Stimulated activated CD4-positive, alpha-beta T cell treated with anti-CD3 and anti-CD28 coated beads, Interleukin-12 subunit alpha, Interleukin-12 subunit beta, amount 100 ng/mL, for 4 hours (primary cell): ENCODE measurements at places on chromosomes 6 and 20.

DNA sequence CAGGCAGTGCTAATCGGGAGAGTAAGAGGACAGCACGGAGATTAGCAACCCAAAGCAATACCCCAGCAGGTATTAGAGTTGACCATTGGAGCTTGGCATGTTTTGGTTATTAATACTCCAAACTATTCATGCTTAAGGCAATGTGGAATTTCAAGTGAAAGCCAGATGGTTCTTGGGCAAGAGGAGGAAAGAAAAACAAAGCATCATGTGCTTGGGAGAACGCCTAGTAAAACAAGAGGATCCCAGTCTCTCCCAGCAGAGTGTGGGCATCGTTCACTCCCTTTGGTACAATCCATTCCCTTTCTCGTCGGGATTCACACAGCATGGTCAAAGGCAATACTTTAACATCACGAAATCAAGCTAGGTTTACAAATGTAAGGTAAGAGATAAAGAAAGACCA is 349.8 kb downstream of the PRKN start:
- DNase-seq = no peak

DNA sequence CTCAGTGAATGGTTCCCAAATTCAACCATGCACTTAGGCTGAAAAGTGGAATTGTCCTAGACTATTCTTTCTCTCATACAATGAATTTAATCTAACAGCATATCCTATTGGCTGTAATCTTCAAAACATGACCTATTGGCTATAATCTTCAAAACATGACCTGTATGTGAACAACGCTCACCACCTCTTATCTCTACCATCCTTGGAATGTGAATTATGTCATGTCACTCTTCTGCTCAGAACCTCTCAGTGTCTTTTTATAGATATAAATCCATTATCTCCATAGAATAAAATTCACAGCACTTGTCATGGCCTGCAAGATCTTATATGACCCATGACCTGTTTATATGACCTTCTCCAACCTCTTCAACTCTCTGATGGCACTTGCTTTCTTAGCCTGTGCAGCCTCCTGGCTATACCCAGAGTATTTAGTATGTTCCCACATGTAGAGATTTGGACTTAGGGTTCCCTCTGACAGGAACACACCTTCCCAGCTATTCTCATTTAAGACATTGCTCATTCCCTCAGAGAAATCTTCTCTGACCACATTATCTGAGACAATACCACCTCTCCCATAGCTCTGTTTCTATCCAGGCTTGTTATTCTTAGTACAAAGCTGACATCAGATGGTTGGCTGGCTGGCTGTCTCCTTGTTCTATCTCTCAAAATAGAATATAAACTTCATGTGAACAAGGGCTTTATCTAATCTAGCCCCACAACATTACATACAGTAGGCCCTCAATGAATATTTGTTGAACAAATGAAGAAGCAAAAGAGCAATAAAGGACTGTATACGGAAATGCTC is 275.0 kb upstream of the PREP start:
- no peak for DNase-seq

DNA sequence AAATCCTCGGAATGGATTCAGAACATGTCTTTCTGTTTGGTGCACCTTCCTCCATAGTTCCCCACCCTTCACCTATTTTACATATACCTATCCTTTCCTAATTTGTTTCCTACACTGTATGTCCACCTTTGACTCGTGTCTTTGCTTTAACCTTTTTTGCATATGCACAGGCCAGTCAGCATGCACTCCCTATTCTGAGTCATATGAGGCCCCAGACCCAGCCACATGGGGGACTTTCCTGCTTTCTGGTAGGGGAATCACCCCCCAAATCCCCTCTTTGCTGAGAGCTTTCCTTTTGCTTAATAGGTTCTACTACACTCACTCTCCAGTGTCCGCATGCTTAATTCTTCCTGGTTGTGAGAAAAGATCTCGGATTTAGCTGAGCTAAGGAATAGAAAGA is 393.8 kb upstream of the IMPG1 start:
- DNase-seq = no peak

- DNase-seq = no peak
Observed at GRCh38 chr6:9360881-9361280, 925.5 kb upstream of the SLC35B3 start.

- DNase-seq = no peak
Observed at GRCh38 chr6:3337521-3338350, 79.0 kb downstream of the PSMG4 start.

DNA sequence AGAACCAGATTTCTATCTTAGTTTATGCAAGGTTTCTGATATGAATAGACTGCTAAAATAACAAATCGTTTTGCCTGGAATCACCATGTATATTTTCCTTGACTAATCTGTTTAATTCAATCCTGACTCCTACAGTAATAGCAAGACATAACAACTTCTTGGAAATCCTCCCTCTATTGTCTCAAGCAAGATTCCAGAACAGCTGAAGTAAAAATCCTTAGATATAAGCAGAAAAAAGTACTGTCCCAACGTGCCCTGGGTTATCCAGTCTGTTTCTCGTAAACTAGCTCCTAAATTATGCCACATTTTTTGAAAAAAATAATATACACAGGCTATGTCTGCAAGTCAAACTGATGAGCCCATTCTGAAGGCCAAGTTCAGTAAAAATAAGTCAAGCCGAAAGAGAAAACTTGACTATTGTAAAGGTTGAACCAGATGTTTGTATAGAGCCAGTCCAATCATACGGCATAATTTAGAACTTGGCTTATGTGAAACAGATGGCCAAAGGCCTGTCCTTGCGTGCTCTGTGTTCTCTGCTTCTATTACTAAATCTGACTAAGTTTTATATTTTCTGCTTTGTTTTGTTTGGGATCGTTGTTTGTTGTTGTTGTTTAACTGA is 341.6 kb upstream of the NRSN1 start:
- DNase-seq = no peak

DNA sequence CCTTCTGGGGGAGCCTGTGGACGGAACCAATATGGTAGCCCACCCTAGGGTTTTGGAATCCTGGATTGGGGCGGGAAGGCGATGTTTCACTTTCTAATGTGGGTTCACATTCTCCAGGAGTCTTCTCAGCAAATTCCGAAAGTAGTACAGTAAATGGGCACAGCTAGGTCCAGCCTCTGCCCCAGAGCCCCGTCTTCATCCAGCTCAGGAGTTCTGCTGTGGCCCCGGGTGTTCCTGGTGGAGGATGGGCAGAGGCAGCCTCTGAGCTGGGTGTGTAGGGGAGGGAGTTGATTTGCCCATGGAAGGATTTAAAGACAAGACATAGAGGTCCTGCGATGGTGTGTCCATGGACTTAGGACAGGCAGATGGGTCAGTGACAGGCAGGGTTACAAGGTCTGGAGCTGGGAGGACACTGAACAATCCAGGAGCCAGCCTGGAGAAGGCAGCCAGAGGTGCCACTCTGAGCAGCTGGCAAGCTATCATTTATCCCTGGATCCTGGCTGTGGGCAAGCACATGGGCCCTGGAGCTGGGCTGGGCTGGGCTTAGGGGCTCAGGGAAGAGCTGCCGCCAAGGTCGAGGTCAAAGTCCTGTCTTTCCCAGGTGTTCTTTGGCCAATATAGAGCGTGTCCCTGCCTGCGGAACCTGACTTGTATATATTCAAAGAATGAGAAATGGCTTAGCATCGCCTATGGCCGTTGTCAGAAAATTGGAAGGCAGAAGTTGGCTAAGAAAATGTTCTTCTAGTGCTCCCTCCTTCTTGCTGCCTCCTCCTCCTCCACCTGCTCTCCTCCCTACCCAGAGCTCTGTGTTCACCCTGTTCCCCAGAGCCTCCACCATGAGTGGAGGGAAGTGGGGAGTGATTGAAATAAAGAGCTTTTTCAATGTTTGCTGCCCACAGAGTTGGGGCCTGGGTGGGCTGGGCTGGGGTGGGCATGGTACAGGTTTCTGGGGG is 6.7 kb downstream of the CLPSL1 start:
- DNase-seq = no peak

GRCh38 chr20:47438464-47439381 is 63.0 kb upstream of the NCOA3 start:
- no peak for DNase-seq

DNA sequence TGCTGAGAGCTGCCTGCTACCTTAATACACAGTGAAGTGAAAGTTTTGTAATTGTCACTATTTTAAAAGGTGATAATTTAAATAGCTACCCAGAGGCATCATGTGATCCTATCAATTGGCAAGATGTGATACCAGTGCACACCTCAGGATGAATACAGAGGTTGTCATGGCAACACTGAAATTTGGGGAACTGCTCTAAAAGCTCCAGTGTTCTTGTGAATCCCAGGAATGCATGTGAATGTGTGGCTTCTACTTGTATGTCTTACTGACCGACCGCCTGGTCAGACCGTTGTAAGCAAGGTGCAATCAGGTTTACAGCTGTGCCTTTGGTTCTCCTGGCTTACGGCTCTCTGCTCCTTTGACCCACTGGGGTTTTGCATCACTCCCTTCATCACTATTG is 146.3 kb upstream of the GJE1 start:
- DNase-seq = no peak

GRCh38 chr20:58580474-58580835 is 65.3 kb upstream of the APCDD1L start:
- no peak for DNase-seq

DNA sequence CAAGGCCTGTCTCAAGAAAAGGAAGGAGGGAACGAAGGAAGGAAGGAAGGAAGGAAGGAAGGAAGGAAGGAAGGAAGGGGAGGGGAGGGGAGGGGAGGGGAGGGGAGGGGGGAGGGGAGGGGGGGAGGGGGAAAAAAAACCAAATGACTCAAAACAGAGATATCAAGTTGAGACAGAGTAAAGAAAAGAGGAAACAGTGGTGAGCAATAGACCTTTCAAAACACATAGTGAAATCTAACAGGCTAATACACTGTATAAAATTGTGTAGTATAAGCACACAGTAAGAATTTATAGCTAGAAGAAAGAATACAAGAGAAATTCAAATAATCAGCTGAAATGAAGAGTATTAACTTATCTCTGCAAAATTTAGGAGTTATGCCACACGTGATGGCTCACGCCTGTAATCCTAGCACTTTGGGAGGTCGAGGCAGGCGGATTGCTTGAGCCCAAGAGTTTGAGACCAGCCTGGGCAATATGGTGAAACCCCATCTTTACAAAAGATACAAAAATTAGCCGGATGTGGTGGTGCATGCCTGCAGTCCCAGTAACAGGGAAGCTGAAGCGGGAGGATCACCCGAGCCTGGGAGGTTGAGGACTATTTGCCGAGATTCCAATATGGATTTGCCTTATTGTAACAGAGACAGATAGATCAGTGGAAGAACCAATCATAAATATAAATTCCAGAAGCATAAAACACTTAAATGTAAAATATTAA is 123.2 kb downstream of the PRND start:
- DNase-seq = no peak

- DNase-seq = no peak
Observed at GRCh38 chr6:21377356-21377755, 216.2 kb upstream of the SOX4 start.

DNA sequence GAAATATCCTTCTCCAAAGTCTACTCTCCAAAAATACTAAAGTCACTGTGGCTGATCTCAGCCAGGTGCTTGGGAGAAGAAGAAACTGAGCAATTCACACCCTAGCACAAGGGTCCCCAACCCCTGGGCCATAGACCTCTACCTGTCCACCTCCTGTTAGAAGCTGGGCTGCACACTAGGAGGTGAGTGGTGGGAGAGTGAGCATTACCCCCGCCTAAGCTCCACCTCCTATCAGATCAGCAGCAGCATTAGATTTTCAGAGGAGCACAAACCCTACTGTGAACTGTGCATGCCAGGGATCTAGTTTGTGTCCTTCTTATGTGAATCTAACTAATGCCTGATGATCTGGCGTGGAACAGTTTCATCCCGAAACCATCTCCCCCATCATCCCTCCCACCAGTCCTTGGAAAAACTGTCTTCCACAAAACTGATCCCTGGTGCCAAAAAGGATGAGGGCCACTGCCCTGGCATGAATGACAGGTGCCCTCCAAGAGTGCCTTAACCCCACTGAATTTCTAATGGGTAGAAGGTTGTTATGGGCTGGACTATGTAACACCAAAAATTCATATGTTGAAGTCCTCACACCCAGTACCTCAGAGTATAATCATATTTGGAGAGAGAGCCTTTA is 109.2 kb upstream of the CDYL start:
- DNase-seq = no peak

GRCh38 chr6:41367700-41368099 is 32.3 kb downstream of the NCR2 start:
- DNase-seq = no peak

DNA sequence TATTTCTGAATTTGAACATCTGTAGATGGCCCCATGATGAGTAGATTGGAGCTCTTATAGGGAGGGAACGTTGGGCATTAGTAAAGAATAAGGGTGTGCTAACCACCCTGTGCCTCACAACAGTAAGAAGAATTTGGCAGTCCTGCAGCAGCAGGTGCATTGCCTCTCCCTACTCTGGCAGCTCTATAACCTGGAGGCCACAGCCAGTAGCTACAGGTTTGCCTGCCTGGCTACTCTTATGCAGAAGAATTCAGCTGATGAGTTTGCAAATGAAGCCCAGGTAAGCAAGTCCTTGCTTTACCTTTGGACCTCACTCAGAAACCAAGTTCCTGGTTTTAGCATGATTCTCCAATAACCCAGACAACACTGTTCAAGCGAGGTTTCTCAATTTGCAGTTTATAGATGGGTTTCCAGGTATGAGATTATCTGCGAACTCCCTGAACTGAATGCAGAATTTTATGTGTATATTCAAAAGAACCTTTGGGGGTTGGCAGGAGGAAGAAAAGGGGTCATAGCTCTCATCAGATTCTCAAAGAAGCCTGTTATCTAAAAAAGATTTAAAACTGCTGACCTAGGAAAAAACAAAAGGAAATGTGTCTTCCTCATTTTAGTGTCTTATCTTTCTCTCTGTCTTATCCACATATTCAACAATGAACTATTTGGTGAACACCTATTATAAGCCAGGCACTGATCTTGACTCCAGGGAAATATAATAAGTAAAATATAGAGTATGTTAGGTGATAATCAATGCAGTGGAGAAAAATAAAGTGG is 18.9 kb downstream of the TREML1 start:
- no peak for DNase-seq

GRCh38 chr6:128370072-128370471 is 150.3 kb downstream of the PTPRK start:
- no peak for DNase-seq
